ENCODE measurements at places on chromosomes 16 and 17.

DNA sequence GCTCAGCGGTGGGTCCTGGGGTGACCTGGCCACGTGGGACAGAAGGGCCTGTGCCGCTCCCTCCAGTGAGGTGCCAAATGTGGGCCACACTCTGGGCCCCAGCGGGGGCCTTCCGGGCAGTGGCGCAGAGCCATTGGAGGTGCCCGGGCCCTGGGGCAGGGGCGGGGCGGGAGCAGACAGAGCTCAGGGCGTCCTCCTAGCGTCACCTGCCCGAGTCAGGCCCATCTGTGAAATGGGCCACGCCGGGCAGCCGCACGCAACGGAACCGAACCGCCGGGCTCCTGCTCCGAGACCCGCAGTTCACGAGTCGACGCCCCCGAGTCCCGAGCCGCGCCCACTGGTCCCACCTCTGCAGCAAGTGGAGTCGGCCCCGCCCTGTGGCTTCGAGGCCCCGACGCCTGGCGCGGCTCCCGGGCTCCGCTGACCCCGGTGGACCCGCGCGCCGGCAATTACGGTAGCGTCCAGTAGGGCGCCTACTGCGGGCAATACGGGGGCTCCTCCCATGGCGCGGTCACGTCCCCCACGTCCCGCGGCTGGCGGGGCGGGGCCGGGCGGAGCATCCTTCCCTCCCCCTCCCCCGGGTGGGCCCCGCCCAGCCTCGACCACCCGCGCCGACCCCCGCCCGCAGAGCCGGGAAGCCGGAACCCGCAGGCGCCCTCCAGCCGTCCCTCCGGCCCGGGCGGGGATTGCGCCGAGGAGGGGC, 1.9 kb downstream of the SLC16A3 start:
- DNase-seq: no peak

DNA sequence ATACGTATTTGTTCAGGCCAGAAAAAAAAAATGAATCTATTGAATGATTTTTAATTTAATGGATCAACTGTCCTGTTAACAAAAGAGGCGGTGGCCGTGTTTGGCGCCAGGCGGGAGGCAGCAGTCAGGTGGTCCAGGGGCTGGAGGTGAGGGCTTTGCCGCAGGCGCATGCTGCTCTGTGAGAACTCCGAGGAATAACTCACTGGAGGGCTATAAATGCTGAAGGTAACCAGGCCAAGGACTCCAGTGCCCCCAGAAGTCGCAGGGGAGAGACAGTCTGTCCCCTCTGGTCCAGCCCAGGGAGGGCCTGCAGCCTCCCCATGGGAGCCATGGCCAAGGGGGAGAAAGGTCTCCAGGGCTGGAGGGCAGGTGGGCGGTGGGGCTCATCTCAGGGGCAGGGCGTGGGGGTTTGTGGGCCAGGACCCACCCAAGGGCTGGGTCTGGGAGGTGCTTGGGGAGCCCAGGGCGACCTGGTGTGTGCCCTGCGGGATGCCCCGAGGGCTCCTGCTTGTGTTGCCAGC, 7.1 kb upstream of the BAHCC1 start:
- no peak for DNase-seq

DNA sequence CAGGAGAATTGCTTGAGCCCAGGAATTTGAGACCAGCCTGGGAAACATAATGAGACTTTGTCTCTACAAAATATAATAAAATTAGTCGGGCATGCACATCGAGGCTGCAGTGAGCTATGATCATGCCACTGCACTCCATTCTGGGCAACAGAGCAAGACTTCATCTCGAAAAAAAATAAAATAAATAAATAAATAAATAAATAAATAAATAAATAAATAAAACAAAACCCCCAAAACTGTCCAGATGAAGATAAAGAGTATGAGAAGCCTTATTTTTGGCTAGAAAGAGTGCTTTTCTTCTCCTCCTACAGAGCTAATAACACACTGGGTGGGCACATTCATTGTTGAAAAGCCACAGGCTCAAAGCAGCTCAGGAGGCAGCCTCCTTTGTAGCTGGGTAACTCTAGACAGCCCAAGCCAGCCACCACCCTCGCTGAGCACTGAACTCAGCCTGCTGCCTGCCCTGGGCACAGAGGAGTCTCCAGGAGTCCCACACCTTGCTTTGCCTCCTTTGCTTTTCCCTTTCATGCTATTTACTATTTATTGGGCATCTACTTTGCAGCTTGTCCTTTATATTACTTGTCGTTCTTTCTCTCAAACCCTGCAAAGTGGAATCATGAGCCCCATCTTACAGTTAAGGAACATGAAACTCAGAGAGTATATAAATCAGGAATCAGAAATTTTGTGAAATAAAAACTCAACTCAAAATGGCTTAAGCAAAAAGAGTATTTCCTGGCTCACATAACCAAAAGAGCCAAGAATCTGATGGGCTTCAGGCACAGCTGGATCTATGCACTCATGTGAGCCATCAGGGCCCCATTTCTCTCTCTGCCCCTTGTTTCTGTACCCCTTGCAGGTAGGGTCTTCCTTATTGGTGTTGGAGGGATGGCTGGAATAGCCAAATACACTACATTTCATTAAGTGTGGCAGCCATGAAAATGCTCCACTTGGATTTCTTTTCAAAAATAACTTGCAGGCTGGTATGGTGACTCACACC, 18.1 kb upstream of the C16orf87 start:
- DNase-seq: no peak

DNA sequence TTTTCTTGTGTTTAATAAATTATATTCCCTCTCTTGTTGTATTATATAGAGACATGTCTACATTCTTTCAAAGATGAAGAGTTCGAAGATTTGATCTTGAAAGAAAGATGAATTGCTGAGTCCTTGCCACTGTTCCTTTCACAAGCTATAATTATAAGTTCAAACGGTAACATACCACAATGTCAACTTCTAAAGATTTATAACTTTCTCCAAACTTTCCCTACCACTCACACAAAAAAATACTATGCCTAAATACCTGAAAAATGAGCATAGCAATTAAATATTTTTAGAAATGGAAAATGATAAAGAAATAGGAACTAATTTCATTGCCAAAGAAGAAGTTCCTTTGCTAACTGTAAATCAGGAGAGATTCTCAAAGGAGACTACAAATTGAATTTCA, 50.6 kb downstream of the BRIP1 start:
- no peak for DNase-seq

DNA sequence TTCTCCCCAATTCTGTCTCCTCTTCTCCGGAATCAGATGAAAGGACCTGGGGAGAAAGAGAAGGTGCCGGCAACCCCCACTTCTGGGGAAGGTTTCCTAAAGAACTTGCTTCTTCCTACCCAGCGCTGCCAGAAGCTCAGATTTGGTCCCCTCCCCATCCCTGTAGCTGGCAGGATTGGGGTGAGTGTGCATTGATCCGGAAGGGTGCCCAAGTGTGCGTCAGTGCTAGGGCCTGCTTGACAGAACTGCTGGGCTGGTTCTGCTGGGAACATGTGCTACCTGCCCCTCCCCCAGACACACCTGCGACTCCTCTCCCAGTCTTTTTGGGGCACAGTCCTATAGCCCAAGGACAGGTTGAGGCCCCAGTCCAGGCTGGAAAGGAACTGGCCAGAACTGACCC, 3.3 kb downstream of the ARL4D start:
- DNase-seq: no peak

- DNase-seq: no peak
Measured at GRCh38 chr16:17372386-17372785, 98.4 kb downstream of the XYLT1 start.

GRCh38 chr17:58315281-58315711, 13.3 kb downstream of the TSPOAP1 start:
- DNase-seq: no peak

DNA sequence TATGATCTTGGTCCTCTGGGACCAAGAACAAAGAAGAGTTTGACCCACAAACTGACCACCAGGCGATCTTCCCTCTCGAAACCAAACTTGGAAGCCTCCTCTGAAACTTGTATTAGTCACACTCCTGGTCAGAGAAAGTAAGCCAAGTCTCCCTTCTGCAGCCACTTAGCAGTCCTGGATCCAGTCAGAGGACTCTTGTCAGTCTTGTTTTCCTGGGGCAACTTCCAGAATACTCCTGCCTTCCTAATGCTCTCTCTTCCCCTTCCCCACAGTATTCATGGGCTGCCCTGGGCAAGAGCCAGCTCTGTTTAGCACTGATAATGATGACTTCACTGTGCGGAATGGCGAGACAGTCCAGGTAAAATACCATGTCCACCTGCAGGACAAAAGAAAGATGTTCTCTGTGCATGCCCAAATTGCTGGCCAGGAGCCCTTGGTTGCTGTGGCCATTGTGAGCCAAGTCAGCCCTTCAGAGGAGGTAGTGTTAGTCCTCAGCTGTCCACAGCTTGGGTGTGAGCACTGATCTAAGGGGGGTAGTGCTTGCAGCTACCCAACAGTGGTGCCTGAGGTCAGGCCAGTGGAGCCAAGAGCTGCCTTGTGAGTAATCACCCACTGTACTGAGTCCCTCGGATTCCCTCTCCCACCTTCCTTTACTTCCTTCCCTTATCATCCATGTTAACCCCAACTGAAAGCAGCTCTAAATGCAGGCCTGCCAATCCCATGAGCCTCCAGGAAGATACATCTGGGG, 31.2 kb downstream of the CDH3 start:
- DNase-seq: no peak

GRCh38 chr17:13114601-13115031, 96.8 kb upstream of the ELAC2 start:
- no peak for DNase-seq

- DNase-seq: no peak
Measured at GRCh38 chr17:44969144-44969780, 1.2 kb upstream of the C1QL1 start.

DNA sequence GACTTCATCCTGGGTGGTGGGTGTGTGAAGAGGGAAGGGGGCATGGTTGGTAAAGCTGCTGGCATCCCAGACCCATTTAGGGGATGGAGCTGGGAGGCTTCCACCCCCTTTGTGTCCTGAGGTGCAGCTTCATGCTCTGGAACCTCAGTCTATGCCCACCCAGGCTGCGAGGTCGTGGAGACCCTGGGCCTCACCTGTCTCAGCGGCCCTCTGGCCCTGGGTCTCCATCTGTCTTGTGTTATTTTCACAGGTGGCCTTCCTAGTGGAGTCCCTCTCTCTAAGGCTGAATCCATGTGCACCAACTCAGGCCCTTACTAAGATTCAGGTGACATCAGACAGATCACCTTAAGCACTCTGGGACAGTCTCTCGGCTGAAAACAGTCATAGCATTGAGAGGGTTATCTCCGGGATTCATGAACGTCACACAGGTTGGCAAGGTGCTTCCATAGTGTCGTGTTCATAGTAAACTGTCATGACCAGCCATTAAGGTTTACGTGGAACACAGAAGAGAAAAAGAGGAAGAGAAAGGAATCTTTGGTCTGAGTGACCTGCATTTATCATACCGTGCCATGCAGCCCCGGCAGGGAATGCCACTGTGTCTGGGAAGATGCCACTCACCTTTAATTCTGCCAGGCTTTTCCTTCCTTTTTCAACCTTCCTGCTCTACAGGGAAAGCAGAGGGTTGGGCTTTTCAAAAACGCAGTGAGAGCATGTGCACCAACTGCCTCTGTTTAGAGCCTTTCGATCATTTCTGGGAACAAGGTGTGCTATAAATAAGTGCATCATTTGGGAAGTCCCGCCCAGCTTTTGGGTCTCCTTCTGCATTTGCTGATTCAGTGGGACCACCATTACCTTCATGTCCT, 4.5 kb upstream of the FOXL1 start:
- DNase-seq: no peak

All from epithelial cell of proximal tubule (primary cell).